ENCODE measurements at places on chromosomes 6 and 20.

GRCh38 chr20:36775196-36775595, 1.6 kb upstream of the DSN1 start:
- DNase-seq = no peak

GRCh38 chr20:38725148-38725901, 1.0 kb downstream of the SLC32A1 start:
- no peak for DNase-seq

- no peak for DNase-seq
These were observed 851 bp downstream of the SNX5 start for GRCh38 chr20:17967521-17968365.

DNA sequence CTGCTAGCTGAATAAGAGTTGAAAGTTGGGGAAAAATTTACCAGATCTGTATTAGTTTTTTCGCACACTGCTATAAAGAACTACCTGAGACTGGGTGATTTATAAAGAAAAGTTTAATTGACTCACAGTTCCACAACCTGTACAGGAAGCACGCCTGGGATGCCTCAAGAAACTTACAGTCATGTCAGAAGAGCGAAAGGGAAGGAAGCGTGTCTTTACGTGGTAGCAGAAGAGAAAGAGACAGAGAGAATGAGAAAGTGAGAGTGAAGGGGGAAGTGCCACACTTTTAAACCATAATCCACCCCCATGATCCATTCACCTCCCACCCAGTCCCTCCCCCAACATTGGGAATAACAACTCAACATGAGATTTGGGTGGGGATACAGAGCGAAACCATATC, 79.6 kb downstream of the KHDC1L start:
- no peak for DNase-seq

- DNase-seq = no peak
These were observed 4.4 kb upstream of the RBM24 start for GRCh38 chr6:17276766-17277165.

DNA sequence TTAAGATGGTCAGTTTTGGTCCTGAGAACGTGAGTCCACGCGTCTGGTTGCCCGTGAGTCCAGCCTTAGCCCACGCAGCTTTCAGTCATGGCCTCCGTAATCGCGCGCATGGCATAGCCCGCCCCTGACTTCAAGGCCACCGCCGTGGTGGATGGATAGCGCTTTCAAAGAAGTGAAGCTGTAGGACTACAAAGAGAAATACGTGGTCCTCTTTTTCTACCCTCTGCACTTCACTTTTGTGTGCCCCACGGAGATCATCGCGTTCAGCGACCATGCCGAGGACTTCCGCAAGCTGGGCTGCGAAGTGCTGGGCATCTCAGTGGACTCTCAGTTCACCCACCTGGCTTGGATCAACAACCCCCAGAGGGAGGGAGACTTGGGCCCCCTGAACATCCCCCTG, 142.0 kb upstream of the MCHR2 start:
- no peak for DNase-seq

GRCh38 chr6:11374036-11375010, 141.9 kb upstream of the NEDD9 start:
- DNase-seq = no peak

DNA sequence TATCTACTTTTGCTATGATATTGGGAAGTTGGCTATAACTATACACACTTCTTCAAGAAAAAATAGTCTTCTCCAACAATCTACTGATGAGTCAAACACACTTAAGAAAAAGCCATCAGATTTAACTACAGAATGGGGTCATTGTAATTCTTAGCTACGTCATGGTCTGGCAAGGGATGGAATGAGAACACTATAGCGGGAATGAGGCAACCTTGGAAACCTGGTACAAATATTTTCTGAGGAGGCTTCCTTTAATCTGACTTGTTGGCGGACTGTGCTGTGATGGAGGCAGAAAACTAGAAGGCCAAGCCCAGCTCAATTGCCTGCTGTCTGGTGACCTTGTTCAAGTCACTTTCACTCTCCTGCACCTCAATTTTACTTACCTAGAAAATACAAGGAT, 586.8 kb upstream of the JAG1 start:
- no peak for DNase-seq

- no peak for DNase-seq
These were observed 21.4 kb downstream of the UNC5CL start for GRCh38 chr6:41017663-41018062.

DNA sequence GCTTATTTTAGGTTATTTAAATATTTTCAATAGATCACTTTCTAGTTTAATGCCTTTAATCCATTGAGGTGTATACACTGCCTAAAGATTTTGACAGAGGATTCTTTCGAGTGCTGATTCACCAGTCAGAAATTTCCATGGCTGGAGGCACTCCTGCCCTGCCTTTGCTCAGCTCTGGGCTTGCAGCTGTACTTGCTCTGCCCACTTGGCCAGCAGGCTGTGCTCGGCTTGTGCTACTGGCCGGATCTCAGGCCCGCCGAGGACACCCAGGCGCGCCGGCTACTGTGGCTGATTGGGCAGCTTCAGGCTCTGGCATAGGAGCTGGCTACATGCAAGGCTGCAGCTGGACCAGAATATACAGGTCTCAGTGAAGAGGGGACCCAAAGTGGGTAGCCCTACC, 675.1 kb upstream of the MMS22L start:
- no peak for DNase-seq
